ENCODE measurements at places on chromosomes 3 and 15.

GRCh38 chr15:95454403-95455262 is 875.9 kb upstream of the NR2F2 start:
- no peak for DNase-seq

DNA sequence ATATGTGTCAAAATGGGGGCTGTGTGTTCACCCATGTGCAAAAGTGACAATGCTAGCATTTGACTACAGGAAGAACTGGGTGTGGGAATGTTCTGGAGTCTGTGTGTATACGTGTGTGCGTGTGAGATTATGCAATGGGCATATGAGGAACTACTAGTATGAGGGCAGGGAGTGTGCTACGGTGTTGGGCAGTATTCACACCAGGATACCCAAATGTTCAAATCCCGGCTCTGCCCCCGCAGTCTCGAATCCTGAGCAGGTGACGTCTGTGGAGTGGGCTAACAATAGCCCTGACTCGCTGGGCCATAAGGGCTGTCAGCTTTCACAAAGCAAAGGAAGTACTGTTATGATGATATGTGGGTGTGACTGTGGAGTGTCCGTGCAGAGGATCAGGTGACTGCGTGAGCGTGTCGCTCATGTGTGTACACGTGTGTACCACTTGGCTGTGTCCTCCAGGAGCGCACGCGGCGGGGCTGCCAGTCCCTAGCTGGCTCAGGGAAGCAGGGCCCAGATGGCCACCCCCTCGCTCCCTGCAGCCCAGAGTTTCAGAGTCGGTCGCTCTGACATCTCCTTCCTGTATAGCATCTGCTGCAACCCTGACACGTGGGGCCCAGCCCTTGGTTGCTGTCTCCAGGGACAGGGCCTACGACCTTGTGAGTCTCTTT is 27.2 kb downstream of the IQSEC1 start:
- no peak for DNase-seq

DNA sequence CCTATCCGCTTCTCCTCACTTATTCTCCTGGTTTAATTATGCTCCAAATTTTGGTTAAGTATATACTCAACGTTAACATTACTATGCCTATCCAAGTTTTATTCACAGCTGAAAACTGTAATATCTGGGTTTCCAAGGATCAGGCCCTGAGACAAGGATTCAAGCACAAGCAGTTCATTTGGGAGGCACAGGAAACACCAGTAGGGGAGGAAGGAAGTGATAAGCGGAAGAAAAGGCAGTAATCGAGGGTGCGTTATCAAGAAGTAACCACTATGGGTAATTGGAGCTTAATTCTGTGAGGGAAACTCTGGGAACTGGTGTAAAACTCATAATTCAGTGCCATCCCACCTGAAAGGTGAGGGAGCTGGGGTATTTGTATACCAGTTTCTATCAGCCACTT is 120.3 kb downstream of the KCNAB1 start:
- no peak for DNase-seq

DNA sequence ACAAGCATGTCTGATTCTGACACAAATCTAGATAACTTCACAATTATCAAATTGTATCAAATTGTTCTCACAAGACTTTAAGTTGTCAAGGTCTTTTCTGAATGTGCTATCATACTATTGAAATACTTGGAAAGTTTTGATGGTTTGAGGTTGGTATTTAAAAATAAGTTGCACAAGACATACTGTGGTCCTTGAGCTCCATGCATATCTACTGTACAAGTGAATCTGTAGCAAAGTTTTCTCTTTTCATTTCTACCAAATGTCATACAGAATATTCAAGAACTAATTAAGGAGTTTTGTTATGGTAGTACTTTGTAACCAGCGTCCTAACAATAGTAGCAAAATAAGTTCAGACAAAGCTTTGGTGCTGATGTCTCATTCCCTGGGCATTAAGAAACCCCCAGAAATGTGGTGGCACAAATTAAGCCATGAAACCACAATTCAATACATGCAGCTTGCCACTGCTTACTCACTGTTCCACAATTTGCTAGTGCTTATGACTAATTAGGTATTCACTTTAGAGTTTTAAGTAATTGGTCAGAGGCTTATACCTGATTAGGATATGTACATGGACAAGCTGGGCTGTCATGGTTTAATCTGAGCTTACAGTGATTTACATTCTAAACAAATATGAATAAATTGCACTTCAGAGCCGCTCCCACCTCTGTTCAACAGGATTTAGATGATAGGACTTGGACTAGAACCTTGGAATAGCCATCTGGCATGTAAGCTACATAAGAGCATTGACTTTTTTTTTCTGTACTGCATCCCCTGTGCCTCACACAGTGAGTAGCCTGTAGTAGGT is 8.8 kb downstream of the TBC1D23 start:
- no peak for DNase-seq

- DNase-seq, result no peak
Measured at GRCh38 chr3:54846119-54846518, 81.7 kb downstream of the LRTM1 start.

DNA sequence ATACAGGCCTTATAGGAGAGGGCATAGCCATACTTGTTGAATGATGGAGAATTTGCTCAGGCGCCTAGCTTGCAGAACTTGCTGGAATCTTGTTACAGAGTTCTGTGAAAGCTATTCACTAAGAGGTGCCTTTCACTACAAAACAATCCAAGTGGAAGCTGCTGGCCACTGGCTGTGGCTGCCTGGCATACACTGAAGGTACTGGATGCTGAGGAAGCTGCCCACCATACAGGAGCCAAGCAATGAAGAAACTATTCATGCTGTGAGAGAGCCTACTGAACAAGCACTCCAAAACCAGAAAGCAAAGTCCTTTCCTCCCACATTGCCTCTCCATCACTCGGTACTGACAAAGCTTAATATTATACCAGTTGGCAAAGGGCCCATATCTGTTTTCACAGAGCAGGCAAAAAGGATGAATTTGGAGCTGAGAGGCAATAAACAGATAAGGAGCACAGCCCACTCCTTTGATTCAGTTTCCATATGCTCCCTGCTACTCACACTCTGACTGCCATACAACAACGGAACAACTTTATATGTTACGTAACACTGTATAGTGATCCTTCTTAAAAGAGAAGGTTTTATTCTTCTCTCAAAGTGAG is 192.6 kb upstream of the ALCAM start:
- no peak for DNase-seq

DNA sequence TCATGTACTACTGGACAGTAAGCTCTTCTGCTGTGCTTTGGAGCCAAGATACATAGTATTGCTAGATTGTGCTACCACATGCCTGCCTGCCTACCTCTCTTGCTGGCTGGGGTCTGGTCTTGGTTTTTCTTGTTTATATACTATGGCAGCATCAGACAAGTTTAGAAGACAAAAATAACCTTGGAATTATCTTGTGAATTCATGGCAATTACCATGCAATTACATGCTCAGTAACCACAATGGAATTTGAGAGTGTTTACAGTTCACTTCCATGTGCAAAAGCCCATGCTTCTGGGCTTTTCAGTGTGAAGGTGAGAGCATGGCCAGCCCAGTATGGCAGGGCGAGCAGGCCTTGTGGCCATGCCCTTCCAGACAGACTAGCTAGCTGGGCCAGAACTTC is 48.0 kb upstream of the C15orf61 start:
- DNase-seq, result no peak

GRCh38 chr3:124600765-124601164 is 129.5 kb upstream of the UMPS start:
- DNase-seq, result no peak

DNA sequence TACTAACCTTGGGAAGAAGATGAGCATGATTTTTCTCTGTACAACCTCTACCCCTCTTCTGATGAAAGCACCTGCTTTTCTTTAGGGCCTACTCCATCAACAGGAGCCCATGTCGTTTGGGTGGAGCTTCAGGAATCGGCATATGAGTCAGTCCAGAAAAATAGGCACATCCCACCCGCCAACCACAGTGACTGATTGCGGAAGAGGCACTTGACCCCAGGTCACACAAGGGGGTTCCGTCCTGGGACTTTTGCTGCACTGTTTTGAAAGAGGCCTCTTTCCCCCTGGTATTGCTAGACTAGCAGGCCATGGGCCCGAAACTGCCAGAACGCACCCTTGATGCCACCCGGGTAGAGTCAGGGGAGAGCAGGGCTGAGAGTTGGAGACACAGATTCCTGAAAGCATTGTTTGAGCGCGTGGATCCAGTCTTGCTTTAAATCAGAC is 19.3 kb upstream of the NRROS start:
- DNase-seq, result no peak

GRCh38 chr15:85406916-85407315 is 26.5 kb downstream of the AKAP13 start:
- DNase-seq, result no peak
